ENCODE measurements at places on chromosomes 12 and 14.

DNA sequence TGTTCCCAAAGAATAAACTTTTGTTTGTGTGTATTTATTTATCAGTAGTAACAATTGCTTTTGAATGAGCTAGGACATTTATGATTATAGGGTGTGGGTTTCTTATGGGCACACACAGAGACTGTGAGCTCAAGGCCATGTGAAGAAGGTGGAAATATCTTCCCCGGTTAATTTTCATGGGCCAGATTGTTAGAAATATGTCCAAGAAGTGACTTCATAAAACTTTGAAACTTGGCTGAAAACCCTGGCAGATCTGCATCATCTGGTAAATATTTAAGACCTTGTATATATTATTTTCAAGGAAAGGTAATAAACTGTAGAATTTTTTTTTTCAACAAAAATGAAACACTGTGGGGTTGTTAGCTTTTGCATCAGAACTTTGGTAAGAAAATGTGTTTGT lies 53.5 kb upstream of the RNU6-8 start:
- DNase-seq: peak; percentile 40

DNA sequence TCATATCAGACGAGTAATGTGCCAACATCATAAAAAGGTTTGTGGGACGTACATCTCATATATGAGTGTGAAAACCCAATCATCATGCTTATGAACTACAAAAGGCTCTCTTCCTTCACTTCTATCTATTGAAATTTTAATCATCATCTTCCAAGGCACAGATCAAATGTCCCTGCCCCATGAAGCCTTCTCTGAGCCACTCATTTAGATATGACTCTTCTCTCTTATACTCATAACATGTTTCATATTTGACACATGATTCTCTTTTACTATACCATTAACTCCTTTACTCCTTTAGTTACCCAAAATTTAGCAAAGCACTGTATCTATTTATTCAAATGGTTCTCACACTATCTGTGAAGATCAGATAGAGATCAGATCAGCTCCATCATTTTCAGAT lies 22.2 kb downstream of the RALGAPA1 start:
- DNase-seq: no peak

GRCh38 chr12:14065616-14066015 lies 84.2 kb upstream of the GRIN2B start:
- DNase-seq: no peak

- peak; percentile 73 for DNase-seq
Observed at GRCh38 chr14:33611405-33612196, 339.3 kb downstream of the EGLN3 start.

- no peak for DNase-seq
Observed at GRCh38 chr12:110370732-110371231, 32.7 kb downstream of the ANAPC7 start.

DNA sequence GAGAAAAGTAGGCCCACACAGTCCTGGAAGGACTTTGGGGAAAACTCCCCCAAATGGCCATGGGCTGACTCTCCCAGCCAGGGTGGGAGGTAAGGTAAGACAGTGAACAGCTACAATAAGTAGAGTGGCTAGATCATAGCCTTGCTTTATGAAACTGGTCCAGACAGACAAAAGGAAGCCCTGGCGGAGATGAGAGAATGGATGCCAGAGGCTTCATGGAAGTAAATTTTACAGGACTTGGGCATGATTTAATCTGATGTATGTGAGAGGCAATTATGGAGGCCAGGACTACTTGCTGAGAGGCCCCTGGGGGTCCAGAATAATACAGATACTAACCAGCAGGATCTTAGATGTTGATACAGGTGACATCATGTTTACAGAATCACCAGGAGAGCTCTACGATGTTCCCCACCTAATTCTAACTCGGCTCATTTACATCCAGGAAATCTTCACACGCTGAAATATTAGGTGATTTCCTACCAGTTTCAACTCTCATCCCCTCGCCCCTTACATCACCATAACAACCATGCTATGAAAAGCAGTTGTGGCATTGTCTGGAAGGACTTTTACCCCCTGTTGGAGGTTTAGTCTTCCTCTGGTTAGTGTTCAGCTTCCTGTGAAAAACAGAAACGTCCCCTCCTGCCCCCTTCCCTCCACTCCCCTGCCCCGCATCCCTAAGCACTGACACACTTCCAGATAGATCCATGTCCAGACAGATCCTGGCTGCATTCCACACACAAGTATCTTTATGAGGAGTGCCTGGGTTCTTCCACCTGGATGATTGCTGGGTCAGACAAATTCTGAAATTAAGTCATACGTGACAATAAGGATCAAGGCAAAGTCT lies 39.5 kb upstream of the NT5DC3 start:
- peak; percentile 26 for DNase-seq

DNA sequence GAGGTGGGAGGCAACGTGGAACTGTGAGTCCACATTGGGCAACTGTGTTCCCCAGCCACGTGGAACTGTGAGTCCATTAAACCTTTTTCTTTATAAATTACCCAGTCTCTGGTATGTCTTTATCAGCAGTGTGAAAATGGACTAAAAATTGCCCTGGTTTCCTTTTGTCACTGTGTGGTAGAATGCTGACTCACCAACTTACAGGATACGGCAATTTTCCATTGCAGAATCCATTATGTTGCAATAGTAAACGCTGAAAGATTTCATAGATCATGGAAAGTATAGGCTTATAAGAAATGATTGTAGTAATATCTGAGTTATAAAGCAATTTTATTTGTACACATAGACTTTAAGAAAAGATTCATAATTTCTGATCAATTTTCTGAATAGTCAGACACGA lies 93.0 kb downstream of the GTF2A1 start:
- DNase-seq: peak; percentile 13

DNA sequence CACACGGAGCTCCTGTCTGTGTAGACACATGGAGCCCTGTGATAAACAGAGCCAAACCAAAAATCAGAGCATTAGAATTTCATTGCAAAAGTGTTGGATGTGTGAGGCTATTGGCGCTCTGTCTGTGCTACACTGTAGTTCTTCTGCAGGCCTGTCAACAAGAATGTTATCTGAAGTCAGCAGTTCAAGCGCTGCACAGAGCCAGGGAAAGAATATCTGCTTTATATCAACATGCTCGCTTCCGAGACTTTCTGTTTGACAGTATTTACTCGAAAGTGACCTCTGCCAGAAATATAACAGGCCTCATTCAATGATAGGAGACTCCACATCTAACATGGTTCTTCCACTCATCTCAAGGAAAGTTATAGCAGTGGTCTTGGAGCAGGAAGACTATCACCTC lies 118.3 kb downstream of the CCER1 start:
- no peak for DNase-seq

- no peak for DNase-seq
Observed at GRCh38 chr12:43711348-43711747, 47.2 kb downstream of the PUS7L start.

DNA sequence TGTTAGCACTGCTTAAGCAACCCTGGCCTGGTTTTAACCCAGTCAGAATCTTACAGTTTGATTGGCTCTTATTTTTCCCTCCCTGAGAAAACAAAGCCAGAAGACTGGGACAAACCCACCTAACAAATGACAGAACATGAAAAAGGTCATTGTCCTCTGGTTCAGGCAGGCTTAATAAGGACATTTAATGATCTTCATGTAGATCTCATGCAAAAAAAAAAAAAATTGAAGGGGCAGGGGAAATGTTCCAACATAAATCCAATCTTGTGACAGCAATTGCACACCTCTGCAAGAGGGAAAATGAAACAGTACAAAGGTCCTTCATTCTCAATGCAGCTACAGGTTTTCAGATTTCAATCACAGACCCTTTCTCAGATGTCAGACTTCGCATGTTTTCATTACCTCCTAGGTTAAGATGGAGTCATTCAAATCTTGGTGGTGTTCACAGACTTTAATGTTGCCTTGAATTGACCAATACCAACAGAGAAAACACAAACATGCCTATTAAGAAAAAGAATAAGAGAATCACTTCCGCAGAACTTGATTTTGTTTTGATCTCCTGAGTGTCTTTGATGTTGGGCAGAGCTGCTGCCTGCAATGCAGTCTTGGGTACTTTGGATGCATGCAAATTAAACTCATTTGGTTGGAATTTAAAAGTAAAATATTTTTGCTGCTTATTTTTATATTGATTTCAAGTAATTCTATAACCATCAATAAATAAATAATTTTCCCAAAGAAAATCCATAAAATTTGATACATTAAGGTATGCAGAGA lies 359.0 kb downstream of the BTG1 start:
- no peak for DNase-seq

DNA sequence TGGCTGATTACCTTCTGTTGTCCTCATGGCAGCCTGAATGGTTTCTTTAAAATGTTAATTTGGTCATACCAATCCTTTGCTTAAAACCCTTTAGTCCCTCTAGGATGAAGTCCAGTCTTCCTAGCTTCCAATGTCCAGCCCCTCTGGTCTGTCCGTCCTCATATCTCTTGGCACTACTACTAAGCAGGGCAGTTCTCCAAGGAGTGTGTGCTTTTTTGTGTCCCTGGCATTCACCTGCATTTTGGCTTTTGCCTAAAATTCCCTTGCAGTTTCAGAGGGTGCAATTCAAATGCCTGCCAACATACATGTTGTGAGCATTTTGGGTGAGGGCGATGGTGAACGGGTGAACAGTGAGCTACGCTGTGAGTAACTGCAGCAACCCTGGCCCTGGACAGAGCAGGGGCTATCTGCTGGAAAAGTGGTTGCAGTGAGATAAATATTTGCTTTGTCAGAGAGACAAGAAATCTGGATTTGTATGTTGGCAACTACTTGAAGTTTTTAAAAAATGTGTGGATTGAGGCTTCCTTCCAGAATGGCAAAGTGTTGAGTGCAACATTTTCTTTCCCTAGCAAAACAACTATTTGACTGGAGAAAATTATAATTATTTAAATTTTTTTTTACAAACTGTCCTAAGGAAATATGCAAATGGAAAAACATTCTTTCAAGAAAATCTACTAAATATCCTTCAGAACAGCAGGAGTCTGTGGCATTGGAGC lies 14.6 kb downstream of the GALNT8 start:
- no peak for DNase-seq

- DNase-seq: peak; percentile 87
Observed at GRCh38 chr14:96167224-96168148, 37.2 kb upstream of the BDKRB2 start.

DNA sequence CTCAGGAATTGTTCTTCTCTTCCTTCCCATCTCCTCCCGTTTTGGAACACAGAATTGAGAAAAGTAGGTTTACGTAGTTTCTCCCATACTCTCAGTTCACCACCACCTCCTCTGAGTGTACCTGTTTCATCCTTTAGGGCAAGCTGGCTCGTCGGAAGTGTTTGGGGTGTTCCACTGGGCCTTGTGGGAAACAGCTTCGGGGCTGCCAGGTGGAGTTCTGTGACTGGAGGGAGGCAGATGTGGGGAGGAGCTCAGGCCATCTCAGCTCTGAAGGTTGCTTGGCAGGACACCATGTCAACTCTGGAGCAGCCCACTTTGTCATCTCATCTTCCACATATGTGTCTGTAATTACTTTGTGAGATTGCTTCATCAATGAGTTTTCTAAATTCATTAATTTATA lies 53.5 kb upstream of the RD3L start:
- no peak for DNase-seq

DNA sequence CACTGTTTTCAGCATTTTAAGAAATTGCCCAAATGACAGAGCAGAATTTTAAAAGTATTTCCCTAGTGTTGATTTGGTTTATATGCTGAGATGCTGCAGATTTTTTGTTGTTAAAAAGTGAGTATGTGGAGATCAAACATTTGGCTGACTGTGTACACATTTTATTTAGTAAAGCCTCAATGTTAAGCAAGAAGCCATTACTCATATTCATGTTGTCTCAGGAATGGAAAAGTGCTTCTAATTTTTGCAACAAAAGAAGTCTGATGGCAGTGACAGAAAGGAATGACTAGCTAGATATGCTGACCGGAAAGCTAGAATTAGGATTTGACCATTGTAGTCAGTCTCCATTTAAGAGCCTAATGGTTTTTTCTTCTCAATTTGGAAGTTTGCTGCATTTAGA lies 22.5 kb downstream of the SLC38A6 start:
- peak; percentile 65 for DNase-seq

DNA sequence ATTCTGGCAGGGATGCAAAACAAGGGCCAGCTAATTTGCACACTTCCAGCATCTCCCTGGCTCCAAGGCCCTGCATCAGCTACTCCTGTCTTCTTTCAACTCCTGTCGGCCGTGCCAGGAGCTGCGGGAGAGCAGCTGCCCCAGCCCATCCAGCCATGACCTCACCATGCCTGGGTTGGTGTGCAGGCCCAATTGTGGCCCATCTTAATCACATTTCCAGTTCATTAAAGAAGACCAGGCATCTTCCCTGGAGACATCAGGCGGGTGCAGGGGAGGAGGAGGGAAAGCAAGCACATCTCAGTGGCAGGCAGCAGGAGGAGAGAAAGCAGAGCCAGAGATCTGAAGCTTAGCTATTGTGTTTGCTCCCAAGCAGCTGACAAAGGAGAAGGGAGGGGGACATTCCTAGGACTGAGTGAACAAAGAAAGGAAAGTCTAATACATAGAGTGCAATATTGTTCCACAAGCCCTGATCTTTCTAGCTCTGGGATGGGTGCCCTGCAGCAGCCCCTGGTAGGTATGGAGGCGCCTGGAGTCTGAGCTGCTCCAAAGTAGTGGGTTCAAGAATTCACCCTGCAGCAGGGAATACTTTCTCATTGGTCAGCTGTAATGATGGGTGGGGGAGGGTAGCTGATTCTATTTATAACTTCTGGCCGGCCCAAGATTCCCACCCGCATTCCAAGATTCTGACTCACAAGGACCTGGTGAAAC lies 40.1 kb downstream of the VWF start:
- peak; percentile 77 for DNase-seq

GRCh38 chr12:76135456-76135855 lies 51.0 kb upstream of the NAP1L1 start:
- no peak for DNase-seq
